ENCODE measurements at places on chromosomes 3 and 15.

GRCh38 chr3:182568876-182569275, 224.4 kb upstream of the ATP11B start:
- no peak for DNase-seq

DNA sequence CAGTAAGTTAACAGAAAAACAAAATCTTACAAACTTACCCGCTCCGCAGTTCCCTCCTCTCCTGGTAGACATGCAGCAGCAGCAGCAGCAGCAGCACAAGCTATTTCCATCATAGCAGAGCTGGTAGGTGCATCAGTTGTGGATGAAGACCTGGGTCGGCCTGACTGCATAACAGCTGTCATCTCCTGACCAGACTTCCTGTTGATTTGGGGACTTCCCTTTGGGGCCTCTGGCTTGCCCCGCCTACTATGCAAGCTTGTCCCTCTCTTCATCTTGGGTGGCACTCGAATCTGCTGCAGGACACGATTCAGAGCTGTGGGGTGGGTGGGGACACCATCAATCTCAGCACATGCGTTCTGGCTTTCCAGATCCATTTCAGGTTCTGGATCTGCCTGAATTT, 65.7 kb downstream of the TMCC1 start:
- peak; percentile 31 for DNase-seq

DNA sequence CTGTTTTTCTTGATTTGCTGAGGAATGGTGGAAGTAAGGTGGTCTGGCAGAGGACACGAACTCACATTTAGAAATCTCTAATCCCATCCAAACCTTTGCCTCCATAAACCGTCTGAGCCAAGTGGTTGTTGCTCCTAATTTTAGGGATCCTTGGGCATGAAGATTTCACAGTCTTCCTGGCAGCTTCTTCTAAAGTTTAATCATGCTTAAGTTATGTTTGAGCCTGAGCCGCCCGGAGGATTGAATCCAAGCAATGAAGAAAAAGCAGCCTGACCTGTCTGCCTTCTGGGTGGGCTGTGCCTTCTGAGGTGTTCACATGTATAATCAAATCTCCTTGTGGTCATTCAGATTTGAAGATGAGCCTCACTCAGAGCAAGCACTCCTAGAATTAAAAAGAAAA, 249.0 kb downstream of the CD47 start:
- no peak for DNase-seq

GRCh38 chr15:63596676-63597037, 530 bp upstream of the FBXL22 start:
- DNase-seq: peak; percentile 22

DNA sequence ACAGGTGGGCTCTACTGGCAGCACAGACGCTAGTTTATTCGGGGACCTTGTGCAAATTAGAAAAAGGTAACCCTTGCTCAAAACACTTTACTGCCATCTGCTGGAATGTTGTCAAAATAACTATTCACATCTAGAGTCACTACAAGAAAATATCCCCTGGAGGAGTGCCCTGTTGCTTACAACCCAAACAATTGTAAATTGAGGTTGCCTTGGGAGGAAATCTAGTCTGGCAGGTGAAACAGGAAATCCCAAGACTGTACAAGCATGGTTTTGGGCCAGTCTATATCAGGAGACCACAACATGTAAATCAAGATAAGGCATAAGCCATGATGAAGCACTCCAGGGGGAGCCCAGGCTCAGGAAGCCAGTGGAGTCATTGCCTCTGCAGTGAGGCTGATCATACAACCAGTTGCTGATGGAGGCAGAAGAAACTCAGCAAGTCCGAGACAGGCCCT, 136.8 kb upstream of the ACP3 start:
- DNase-seq: no peak

DNA sequence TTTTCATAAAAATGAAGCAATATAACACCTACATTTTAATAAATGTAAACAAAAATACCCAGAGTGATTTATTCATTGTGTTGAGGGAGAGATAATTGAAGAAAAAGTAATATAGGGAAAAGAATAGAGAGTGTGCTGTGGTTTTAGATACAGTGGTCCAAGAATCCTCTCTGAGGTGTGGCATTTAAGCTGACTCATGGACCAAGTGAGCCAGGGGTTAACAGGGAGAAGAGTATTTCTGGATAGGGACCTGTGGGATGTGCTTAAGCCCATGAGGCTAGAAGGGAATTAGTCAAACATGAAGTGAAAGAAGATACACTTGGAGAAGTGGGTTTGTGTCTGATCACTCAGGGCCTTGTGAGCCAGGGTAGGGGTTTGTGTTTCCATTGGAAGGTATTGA, 680.7 kb upstream of the GRM7 start:
- no peak for DNase-seq
